Body of pancreas (tissue), 4 donors: ENCODE measurements at places on chromosomes 3 and 15.

GRCh38 chr15:74664028-74664616 is 31.7 kb downstream of the EDC3 start:
- peak; percentile 63 for DNase-seq

- DNase-seq, result no peak
Observed at GRCh38 chr3:9198899-9199335, 50.5 kb downstream of the SRGAP3 start.

GRCh38 chr15:85646538-85647091 is 148.1 kb downstream of the KLHL25 start:
- DNase-seq, result no peak

- DNase-seq, result no peak
Observed at GRCh38 chr3:155012584-155012983, 67.5 kb upstream of the MME start.

GRCh38 chr15:96497951-96498350 is 167.5 kb downstream of the NR2F2 start:
- DNase-seq, result no peak

DNA sequence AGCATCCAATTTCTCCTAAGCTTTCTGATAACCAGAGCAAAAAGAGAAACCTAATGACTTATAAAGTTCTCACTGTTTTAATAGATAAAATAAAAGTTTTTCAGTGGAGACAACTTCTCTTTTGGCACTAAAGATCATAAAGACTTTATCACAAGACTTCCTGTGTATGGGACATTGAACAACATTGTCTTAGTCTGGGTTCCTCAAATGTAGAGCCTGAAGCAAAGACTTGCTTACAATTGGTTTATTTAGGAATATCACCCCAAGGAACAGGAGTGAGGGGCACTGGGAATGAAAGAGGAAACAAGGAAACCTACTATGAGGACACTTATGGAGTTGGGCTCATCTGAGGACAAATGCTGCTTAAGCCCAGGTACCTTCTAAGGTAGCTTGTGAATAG is 127.4 kb downstream of the B3GALNT1 start:
- no peak for DNase-seq

DNA sequence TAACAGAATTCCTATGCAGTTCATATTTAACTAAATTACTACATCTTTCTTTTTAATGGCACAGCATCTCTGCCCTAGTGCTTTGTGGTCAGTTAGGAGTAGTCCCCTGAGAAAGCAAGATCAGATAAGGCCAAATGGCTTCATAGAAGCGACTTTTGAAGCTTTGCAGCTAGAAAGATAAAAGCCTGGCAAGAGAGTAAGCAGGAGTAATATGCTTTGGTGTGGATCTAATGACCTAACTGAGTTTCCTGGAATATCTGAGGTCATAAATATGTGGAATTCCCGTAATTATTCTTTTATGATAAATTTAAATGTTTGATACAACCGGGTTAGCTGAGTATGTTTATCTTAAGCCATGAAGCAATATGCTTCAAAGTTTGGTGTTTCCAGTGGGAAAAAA is 374.9 kb upstream of the LRRC3B start:
- DNase-seq, result no peak

DNA sequence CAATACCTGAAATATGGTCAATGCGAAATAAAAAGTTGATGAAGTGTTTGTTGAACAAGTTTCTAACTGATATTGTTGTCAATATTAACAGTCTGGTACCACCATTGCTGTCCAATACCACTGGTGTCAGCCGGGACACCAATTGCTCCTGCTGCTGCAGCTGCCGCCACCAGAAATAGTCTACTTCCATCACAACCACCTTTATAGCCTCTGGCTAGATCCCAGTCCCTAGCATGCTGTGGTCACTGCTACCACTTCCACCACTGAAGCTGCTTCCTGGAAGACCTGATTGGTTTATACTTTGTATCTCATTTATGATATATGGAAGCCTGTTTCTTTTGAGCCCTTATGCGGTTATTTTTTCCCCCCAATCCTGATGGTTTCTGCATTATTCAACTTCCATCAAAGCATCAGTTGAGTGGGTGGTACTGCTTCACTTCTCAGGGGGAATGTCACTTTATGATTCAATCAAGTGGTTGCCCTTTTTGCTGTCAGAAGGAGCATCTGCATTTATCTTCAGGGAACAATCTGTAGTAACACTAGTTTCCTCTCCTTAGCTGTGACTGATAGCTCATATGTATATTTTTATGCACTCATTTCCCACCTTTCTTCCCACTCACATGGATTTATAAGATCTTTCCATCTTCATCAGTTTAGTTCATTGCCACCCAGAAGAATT is 11.7 kb downstream of the LNP1 start:
- no peak for DNase-seq

- DNase-seq, result no peak
Observed at GRCh38 chr3:161500068-161500796, 3.6 kb downstream of the OTOL1 start.

DNA sequence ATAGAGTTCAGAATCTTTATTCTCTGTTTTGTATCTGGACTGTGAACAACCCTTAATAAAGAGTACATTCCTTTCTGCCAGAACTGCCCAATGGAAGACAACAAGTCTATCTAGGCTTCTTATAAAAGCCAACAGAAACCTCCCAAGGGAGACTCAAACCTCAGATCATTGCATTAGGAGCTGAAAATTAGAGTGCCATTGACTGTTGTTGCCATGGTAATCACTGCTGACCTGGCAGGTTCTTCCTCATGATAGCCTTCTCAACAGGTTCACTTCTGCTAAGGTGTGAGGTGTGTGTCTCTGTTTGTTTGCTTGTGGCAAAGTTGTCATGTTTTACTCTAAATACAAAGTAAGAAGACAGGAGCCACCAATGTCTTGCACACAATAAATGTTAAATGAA is 79.2 kb downstream of the TMEM108 start:
- no peak for DNase-seq

DNA sequence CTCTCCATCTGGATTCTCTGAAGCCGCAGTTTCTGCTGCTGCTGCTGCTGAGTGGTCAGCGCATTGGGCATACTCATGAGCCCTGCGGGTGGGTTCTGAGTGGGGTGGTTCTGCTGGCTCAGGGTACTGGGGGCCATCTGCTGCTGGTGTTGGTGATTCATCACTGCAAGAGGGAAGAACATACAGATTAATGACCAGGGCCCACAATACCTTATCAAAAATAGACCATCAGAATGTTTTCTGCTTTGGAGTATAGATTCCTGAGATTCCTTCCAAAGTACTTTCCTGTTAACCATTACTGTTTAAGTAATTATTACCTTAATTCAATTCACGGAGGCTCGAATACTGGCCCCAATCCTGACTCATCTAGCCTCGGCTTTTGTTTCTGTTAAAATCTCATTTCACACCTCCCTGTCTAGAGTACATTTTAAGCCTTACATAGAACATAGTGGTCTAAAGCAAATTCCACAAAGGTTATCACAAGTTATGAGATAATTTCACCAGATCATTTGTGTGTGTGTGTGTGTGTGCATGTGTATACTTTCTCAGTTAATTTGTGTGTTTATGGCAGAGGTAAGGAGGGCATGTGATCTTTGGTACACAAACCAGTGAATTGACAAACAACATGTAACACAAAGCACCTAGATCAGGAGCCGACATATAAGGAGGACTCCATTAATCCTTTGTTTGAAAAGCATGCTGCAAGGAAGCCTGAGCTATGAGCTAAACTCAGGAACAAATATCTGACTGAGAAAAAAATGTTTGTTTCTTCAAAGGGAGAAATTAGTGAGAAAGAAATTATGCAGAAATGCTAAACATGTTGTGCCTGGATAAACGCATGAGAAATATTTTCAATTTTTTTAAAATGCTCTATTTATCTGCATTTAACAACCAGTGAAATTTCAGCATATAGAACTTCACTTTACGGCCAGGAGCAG is 68.1 kb downstream of the TM4SF4 start:
- peak; percentile 19 for DNase-seq

DNA sequence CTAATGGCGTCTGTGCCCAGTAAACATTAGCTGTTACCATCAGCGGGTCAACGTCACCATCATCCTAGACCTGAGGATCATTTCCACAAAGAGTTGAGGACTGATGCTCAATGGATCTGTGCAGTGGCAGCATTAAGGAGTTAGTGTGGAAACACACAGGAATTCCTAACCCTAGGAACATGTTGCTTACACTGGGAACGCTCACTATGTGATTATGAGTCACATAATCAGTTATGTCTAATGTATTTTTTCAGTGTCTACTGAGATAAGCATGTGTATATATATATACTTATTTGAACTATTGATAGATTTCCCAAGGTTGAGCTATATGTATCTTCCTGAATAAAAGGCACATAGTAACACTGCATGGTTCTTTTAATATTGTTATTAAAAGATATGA is 19.0 kb downstream of the ARNT2 start:
- DNase-seq, result no peak

- DNase-seq, result no peak
Observed at GRCh38 chr3:48715174-48715800, 1.7 kb downstream of the IP6K2 start.

DNA sequence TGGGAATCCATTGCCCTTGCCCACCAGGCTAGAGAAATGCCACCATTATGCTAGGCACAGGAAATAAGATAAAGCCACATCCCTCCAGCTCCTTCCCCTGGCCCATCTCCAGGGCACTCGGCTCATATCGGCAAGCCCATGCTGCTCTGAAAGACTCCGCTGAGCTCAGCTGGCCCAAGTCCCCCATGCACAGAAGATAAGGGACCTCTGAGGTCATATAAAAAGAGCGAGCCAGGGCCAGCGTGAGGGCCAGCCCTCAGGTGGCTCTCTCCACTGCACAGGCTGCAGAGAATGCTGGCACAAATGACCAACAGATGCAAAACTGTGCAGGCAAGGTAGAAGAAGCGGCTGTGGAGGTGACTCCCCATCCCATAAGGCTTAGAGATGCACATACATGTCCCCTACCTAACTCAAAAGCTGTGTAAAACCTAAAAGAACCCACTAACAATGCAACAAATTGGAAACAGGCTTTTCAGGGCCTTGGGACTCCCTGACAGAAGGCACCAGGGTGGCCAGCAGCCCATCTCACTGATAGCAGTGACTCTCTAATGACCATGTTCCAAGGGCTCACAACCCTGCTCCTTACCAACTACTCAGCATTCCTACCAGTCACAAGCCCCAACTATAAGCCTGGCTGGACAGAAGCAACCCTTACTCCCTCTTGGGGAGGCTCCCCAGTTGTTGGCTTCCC is 3.0 kb downstream of the RAB6B start:
- peak; percentile 44 for DNase-seq

- no peak for DNase-seq
Observed at GRCh38 chr15:99452728-99453636, 112.8 kb upstream of the MEF2A start.

GRCh38 chr3:188274249-188274915 is 120.4 kb downstream of the LPP start:
- no peak for DNase-seq

- no peak for DNase-seq
Observed at GRCh38 chr3:194275721-194276120, 75.4 kb downstream of the CPN2 start.

GRCh38 chr3:126880901-126881300 is 102.0 kb upstream of the PLXNA1 start:
- DNase-seq, result no peak

DNA sequence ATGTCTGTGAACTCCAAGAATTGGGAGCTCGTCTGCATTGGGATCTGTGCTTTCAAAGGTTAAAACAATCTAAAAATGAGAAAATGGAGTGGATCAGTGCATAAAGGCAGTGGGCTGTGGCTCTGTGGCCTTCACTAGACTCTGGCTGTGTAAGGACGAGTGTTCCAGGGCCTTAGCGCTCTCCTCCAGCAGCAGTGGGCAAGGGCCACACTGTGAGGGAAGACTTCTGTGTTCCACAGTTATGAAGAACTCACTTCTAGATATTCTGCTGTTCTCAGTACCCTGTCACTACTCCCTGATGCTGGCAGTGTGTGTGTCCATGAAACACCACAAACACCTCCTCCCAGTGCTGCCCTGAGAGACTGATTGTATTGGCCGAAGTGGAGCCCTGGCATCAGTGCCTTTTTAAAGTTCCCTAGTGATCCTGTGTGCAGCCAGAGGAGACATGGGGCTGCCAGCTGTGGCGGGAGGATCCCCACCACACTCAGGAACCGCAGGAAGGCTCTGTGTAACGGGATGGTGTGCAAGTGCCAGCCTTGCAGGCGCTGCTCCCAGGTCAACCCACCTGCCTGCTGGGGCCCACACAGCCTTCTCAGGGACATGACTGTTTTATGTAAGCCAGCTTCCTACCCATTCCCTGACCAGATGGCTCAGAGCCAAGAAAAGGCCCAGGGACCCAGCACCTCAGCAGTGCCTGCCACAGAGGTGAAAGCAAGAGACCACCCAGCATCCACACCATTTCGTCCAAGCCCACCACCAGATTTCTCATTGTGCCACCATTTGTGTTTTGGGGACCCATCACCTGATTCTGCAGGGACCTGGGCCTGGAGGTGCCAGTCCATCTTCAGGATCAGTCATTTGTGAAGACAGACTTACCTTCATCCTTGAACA is 40.4 kb downstream of the ABTB1 start:
- DNase-seq, result no peak

DNA sequence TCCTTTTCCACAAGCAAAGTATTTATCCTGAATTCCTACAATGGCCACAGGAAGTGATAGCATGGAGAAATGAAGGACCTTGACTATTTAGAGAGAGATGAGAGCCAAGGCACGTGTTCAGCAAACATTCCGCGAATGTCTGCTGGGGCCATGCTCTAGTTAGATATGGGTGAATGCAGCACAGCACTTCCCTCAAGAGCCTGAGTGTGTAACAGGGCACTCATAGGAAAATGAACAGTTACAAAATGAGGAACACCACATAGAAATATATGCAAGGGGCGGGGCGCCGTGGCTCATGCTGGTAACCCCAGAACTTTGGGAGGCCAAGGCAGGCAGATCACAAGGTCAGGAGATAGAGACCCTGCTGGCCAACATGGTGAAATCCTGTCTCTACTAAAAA is 406.9 kb downstream of the NR2F2 start:
- DNase-seq, result no peak

GRCh38 chr15:67140078-67140833 is 74.9 kb downstream of the SMAD3 start:
- no peak for DNase-seq

GRCh38 chr3:152458376-152459117 is 189.8 kb downstream of the MBNL1 start:
- no peak for DNase-seq

GRCh38 chr3:12992629-12993516 is 80.4 kb downstream of the IQSEC1 start:
- DNase-seq, result peak; percentile 51

GRCh38 chr3:98823791-98824190 is 60.7 kb downstream of the ST3GAL6 start:
- no peak for DNase-seq

DNA sequence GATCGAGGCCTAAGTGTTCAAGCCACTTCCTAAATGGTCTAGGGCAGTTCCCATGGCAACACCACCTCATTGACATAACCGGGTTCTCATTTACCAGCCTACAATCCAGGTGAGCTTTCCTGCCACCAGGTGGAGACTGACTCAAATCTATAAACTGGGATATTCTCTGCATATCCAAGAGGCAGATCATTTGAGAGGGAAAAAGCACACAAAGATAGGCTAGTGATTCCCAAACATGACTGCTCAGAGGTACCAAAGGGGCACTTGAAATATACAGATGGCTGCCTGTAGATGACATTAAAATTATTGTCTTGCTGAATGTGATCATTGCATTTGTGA is 141.3 kb upstream of the PROK2 start:
- peak; percentile 74 for DNase-seq

GRCh38 chr3:194756460-194756779 is 70.7 kb downstream of the FAM43A start:
- no peak for DNase-seq

- no peak for DNase-seq
Observed at GRCh38 chr15:29533647-29534046, 264.0 kb upstream of the NSMCE3 start.

GRCh38 chr15:44011238-44011854 is 183.7 kb downstream of the FRMD5 start:
- no peak for DNase-seq

- no peak for DNase-seq
Observed at GRCh38 chr15:39869858-39870515, 50.1 kb downstream of the GPR176 start.
